ENCODE measurements at places on chromosomes 3 and 15.

DNA sequence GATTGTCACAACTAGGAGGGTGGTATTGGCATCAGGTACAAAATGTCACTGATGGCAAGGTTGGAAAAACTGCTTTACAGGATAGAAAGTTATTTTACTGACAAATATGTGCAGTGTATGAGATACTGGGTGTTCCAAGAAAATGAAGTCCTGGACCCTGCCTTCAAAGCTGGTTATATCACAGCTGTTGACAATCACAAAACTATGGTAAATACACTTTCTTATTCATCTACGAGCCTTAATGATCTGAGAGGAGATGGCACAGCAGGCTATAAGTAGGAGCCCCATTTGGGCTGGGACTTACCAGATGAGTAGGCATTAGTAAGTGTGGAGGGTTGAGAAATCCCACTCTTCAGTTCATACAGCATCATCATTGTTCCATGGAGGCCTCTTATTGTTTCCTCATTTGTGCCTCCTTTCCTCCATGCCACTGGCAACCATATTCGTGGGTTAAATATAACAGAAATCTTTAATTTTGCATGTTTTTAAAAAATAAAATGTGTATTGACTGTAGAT, 66.9 kb downstream of the CMTM8 start:
- DNase-seq = no peak

DNA sequence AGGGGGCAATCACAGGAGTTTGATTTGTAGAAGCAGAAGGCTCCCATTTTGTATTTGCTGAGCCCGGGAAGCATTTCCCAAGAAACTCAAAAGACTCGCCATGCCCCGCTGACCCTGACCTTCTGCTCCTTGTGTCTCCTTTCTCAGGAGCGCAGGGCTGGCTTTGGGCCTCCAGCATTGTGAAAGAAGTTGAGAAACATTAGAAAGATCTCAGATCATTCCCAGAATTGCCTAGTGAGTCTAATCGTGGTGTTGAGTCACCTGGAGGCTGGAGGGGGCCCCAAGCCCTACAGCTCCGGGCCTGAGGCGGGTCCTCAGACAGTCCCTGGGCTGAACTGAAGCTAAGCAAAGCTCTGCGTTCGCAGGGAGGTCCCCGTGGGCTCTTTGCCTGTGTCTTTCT, 10.9 kb upstream of the PIGZ start:
- no peak for DNase-seq

GRCh38 chr3:12040902-12041301, 36.7 kb downstream of the SYN2 start:
- DNase-seq = no peak

- no peak for DNase-seq
Observed at GRCh38 chr3:26623419-26624208, 1.0 kb downstream of the LRRC3B start.

DNA sequence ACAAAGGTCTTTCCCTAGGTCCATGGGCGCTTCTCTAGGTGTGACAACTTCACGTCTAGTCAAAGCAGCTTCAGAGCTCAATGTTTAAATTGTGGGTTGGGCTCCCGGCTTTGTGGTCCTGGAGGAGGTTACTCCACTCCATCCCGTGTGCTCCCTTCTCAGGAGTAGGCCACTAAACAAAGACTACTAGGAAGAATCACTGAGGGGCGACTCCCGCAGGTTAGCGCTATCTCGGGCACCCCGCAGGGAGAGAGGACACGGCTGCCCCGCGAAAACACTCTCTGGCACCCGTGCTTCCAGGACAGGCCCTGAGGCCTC, 500 bp downstream of the PARP6 start:
- no peak for DNase-seq

DNA sequence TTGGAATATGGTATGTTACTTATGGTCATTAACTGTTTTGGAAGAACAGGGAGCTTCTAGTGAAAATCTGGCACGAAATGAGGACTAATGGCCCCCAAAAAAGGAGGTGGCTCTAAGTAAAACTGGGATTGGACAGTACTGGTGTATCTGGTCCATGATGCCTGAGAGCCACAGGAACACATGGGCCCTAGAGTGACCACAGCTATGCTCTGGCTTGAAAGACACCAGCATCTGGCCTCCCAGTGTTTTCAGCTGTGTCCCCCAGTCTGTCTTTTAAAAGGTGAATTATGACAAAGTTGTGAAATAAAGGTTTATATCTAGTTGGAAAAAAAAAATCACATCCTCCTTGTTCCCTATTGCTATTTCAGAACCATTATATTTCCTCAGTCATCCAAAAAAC, 64.5 kb downstream of the GSK3B start:
- DNase-seq = no peak

- DNase-seq = no peak
Observed at GRCh38 chr3:34696831-34697230, 898.4 kb downstream of the PDCD6IP start.

DNA sequence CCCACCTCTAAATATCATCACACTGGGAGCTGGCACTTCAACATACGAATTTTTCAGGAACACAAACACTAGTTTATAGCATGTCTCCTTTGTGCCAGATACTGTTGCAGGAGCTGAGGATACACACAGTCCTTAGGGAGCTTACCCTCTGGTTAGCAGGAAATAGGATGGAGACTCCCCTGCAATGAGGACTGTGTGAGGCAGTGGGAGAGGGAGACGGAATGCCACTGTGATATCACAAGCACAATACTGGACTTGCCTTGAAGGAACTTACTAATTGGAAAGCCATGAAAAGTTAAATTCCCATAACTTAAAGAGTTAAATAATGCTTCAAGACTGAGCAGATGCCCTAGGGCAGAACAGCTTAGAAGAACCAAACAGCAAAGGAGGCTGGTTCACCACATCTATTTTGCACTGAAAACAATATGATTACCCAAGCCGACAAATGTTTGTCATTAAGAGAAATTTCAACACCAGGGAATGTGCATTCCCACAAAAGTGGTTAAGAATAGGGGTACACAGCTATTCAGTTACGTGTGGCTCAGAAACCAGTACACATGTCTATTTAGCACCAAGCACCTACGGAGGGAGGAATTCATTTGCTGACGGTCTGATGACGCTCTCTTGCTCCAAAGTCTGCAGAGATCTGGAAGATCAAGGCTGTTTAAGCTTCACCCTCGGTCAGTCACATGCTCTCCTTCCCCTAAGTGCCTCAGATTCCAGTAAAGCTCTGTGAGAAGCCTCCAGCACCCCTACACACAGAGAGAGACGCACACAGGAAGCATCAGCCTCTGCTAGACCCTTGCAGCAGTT, 5.2 kb downstream of the TBC1D2B start:
- peak; percentile 51 for DNase-seq

DNA sequence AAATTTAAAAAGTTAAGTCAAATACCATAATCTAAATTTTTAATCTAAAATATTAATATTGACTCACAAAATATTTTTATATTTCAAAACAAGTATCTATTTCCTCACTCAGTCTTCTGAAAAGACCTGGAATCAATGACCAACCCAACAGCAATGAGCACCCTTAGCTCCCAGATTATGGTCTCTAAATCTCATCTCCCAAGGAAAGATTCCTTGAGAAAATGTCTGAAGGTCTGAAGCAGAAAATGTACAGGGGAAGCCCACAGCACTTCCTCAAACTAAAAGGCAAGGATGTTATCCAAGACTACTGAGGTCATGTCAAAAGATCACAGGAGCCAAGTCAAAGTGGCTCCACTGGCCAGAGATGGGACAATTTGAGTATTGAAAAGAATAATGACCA, 51.0 kb upstream of the SLCO2A1 start:
- DNase-seq = no peak

DNA sequence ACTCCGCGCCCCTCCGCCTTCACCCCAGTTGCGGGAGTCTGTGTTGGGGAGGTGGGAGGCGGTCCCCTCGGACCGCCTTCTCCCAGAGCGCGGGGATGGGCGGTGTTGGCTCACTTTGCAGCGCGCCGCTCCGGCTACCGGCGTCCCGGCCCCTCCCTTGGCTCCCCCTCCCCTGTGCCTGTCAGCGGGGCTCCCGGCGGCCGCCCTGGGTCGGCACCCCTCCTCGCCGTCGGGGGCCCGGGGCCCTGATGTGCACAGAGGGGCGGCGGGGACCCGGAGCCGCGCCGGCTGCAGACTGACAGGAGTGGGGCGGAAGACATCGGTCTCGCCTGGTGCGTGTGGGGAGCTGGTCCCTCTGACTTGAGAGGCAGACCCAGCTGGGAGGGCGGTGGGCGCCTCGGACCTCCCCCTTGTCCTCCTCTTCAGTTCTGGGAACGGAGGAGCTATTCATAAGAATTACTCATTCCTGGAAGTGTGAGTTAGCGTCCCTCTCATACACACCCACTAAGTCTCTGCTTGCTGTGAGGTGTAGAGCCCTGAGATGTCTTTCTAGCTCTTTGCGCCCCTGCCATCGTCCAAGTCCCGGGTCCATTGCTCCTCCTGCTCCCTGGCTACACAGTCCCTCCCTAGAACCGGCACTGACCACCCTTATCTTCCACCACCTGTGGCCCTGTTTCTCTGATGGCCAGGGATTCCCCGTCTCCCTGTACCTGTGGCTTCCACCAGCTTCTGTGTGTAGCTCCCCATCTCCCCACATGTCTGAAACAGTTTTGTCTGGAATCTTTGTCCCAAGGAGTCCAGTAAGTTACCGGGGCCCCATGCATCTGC, 42.3 kb upstream of the ROPN1 start:
- no peak for DNase-seq

- DNase-seq = no peak
Observed at GRCh38 chr3:66350601-66351000, 129.8 kb downstream of the SLC25A26 start.

- no peak for DNase-seq
Observed at GRCh38 chr3:112587336-112587735, 25.5 kb downstream of the SLC35A5 start.

DNA sequence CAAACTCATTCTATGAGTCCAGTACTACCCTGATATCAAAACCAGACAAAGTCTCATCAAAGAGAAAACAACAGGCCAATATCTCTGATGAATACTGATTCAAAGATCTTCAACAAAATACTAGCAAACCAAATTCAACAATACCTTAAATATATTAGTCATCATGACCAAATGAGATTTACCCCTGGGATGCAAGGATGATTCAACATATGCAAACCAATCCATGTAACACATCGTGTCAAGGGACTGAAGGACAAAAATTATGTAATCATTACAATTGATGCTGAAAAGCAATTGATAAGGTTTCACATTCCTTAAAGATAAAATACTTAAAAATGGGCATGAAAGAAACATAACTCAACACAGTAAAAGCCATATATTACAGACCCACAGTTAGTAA, 1476.9 kb downstream of the SI start:
- DNase-seq = no peak

GRCh38 chr3:88986834-88987233, 120.6 kb upstream of the EPHA3 start:
- DNase-seq = no peak

DNA sequence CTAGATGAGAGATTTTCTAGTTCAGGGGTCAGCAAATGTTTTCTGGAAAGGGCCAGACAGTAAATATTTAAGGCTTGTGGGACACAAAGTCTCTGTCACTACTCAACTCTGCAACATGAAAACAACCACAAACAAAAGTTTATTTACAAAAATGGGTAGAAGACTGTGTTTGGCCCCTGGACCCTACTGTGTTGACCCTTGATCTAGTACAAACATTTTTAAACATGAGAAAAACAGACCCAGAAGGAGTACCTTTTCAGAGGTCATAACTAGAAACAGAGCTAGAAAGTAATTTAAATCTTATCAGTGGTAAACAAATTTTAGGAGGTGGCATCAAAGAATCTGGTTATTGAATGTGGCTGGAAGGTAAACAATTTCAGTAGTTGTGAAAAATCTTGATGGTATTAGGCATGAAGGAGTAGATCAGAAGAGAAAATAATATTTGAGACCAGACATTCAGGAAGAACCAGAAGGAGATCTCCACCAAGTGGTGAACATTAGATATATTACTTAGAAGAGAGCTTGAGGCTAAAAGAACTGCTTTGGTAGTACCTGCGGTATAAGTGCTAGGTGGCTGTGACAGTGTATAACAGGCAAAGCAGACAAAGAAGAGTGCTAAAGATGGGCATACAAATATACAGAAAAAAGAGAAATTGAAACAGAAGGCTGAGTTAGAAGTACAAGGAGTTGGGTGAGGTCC, 101.7 kb downstream of the NR1I2 start:
- DNase-seq = no peak

- DNase-seq = no peak
Observed at GRCh38 chr3:60703956-60704736, 547.1 kb downstream of the FHIT start.
